Activated CD8-positive, alpha-beta T cell treated with anti-CD3 and anti-CD28 coated beads, Interleukin-2, amount 10 ng/mL, durations not matched to agents 7 days and 5 days (primary cell): ENCODE measurements at places on chromosomes 1 and 21. TPM values are rescaled to one million over a fixed set of nuclear protein-coding genes. Genes with fewer than 3 reads are reported as not detected.

The CLCA4 gene
- total RNA-seq: not detected

The TPM3 gene
- total RNA-seq: 880 TPM

GRCh38 chr1:37825506-37825905, 17.5 kb upstream of the YRDC start:
- peaks cover 41% of the 10 kb centered on the region for H3K36me3 ChIP-seq
- no peak for DNase-seq
- H3K4me1 ChIP-seq: no peaks in the 10 kb centered on the region
- no peak overlapping the region for H3K4me3 ChIP-seq
- H3K27ac ChIP-seq: no peak overlapping the region

DNA sequence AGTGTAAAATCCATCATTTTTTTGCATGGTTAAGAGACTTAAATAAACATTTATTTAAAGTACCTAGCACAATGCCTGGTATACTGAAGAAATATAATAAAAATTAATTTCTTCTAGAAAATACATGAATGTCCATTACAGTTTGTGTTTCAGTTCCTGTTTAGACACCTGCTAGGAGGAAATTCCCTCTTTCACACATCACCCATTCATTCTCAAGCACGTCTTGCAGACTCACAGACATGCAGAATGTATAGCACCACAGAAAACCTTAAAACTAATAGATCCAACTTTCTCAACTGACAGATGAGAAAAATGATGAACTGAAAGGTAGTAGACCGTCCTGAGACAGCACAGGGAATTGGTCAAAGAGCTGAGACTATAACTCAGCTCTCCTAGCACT, 172.2 kb upstream of the C8B start:
- DNase-seq: no peak
- no peak overlapping the region for H3K27ac ChIP-seq
- H3K4me1 ChIP-seq: no peaks in the 10 kb centered on the region
- no peaks in the 10 kb centered on the region for H3K36me3 ChIP-seq
- H3K27me3 ChIP-seq: no peaks in the 10 kb centered on the region

The SPRR2A gene
- total RNA-seq: not detected

DNA sequence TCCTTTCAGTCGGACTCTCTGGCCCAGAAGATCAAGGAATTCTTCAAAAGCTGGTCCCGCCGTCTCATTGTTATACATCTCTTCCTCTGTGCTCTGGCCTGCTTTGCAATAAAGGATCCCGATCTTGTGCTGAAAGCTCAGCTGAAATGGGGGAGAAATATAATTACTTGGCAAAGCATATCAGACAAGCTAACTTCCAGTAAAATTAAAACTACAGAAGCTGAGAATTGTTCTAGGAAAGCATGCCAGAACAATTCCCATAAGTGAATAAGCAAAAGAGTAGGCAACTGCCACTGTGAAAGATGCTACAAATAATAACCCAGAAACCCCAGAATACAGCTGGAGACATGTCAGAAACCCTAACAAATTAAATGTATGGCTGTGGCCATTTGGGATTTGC, 146.1 kb downstream of the SIPA1L2 start:
- H3K4me1 ChIP-seq: no peaks in the 10 kb centered on the region
